Inflammatory macrophage treated with lipopolysaccharide for 4 hours (primary cell): ENCODE measurements at places on chromosomes 4 and X.

DNA sequence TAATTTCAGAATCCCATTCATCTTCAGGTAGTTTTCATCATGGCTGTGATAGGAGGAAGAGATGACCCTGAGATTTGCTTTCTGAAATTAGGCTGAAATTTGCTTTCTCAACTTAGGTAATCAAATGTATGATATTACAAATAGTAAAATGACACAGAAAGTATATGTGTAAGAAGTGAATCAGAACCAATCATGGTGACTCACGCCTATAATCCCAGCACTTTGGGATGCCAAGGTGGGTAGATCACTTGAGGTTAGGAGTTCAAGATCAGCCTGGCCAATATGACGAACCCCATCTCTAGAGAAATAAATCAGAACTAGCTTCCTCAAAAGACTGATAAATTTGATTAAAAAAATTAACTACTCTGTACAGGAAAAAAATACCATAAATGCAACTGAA is 555.4 kb downstream of the STPG2 start:
- no peak for DNase-seq

- no peak for DNase-seq
Measured at GRCh38 chrX:10821293-10821692, 200.9 kb upstream of the MID1 start.

- no peak for DNase-seq
Measured at GRCh38 chr4:71235311-71236201, 103.3 kb upstream of the SLC4A4 start.

DNA sequence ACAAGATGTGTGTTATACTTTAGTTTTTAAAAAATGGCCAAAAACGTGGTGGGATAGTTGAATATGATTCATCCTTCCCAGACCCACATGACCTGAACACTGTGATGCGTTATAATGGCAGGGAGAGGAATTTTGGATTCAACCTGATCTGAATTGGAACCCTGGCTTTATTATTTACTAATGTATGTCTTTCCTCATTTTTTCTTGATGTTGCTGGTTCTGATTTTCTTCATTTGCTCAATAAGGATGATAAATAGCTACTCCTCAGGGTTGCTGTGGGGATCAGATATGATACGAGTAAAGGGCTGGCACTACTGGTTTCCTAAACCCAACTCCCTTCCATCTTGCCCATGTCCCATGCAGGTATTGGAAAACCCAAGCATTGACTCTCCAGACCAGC is 24.2 kb upstream of the ACSL1 start:
- peak; percentile 47 for DNase-seq

DNA sequence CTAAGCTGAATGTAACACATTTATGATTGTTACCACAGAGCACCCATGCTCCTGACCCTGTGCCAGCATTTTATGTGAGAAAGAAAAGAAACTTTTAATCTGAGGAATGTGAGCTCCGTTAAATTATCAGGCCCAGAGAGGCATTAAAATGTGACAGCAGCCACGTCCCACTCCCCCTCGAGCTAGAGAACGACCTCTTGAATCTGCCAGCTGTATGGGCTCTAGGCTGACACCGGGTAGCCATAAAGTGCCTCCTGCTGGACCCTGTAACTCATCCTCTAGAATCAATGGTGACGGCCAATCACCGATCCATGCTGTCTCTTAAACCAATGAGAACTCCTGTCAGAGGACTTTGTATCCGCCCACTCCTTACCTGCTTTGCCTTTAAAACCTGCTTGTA is 110.2 kb upstream of the ADRA2C start:
- DNase-seq = no peak

DNA sequence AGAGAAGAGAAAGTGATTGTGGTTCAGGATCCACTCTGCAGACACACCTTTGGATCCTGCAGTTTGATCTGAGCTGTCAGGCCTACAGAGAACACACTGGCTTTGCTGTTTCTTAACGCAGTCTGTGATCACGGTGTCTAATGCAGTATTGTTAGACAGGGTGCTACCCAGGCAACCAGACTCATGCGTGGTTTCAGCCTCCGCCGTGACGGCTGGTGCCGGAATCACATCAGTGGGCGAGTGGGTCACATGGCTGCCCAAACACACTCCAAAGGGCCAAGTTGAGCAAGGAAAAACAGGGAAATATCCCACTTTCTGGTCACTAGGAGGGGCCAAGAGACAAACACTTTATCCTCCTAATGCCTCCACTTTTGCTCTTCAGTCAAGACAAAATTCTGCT is 27.5 kb downstream of the CCDC149 start:
- no peak for DNase-seq

DNA sequence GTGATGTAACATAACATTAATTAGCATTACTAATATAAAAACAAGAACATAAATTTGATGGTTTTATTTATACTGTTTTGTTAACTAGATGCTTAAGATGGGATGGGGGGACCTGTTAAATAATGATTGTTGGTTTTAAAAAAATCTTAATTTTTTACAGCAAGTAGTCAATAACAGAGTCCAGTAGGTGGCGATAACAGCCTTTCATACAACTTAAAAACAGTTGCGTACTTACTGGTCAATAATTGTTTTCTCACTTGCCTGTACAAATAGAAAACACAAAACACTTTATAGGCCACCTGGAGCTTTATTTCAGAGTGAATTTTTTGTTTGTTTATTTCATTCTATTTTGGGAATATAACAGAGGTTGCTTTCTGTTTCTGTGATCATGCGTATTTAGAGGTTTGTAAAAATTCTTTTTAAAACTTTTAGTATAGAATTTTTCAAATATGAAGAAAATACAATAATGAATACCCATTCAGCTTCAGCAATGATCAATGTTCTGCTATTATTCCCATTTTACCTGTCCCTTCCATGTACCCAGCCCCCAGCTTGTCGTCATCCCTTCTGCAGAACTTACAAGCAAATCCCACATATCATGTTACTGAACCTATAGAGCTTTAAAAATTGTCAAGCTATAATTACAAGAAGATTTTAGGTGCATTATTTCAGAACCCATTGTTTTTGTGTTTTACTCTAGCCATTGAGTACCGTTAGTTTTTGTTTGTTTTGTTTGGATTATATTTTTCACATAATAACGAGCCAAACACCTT is 97.1 kb downstream of the MRPL1 start:
- peak; percentile 63 for DNase-seq

DNA sequence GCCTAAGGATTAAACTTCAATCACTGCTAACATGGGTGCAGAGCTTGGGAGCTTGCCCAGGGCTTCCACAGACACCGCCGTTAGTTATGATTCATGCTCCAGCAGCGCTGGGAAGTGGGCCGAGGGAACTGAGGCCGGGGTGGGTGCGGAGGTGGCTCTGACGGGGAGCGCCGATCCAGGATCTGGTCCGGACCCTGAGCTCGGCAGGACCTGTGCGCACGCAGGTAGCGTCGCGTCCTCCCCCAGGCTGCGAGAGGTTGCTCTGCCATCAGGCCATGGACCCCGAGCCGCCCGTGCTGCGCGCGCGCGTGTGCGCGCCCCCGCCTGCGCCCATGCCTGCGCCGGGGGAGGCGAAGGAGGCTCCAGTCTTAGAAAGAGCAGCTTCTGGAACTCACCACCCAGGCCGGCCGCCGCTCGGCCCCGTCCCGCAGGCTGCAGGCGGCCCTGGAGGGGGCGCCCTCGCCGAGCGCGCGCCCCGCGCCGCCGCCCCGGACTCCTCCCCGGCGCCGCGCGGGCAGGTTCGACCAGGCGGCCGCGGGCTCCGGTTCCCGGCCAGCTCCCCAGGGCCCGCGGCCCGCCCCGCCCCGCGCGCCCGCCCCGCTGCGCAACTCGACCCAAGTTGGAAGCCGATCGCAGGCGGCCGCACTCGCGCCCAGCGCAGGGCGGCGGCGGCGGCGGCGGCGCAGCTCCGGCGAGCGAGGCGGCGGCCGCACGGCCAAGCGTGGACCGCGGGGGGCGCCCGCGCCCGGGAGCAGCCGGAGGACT is 732 bp upstream of the ADRA2C start:
- DNase-seq = no peak

- DNase-seq = peak; percentile 33
Measured at GRCh38 chr4:145936142-145936996, 2.3 kb downstream of the ZNF827 start.

DNA sequence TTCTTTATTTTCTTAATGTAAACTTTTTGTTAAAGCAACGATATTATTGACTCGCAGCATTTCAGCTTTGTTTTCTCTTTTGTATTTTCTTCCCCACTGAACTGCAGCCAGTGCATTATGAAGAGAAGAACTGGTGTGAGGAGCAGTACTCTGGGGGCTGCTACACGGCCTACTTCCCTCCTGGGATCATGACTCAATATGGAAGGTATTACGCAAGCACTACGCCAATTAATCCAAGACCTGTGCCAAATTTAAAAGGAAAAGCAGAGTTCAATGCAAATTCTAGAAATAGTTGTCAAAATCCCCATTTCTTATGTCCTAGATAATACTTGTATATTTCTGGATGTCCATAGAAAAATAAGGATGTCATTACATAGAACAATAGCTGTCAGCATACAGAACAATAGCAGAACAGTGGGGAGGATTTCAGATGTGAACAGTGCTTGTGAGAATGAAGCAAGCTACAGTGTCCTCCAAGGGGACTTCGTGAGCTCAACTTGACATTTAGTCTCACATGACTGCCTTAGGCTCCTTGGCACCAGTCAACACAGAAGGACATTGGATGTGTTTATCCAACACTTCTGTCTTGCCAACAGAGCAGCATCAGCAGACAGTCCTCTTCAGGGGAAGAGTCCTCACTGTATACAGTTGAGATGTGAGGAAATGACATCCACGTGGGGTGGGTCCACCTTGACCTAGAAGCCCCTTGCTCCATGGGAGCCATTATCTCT is 85.9 kb downstream of the MAOA start:
- peak; percentile 41 for DNase-seq

- no peak for DNase-seq
Measured at GRCh38 chr4:55742655-55743202, 76.9 kb upstream of the EXOC1L start.

DNA sequence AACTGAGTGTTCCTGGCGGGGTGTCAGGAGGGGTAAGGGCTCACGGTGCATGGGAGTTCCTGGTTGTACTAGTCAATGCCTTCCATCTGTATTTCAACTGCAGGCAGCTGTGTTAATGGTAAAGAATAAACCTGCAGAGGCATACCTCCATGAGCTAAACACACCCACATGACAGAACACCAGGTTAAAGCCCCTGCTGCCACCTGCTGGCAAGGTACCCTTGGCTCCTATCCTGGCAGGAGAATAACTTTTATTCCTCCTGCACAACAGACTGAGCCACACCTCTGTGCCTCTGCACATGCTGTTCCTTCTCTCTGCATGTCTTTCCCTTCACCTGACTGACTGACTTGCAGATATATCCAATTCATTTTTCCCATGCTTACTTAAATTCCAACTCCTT is 11.1 kb downstream of the ITIH6 start:
- no peak for DNase-seq

GRCh38 chrX:121254336-121254735 is 206.9 kb downstream of the GLUD2 start:
- no peak for DNase-seq

DNA sequence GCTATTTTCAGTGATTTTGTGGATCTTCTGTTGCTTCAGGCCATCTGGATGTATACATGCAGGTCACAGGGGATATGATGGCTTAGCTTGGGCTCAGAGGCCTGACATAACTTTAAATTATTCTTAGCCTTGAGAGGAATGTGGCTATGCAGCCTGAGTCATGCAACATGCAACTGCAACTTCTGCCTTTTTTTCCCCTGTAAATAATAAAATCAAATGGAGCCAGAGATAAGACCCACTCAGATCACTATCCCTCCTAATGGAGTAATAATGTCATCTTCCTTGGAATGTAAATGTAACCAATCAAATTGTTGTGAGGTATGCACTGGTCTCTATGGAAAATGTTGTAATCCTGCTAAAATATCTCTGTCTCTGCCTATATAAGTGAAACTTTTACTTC is 54.9 kb downstream of the MAGEB17 start:
- peak; percentile 1 for DNase-seq
